ELR (cell line): ENCODE measurements at places on chromosomes 7 and 10.

DNA sequence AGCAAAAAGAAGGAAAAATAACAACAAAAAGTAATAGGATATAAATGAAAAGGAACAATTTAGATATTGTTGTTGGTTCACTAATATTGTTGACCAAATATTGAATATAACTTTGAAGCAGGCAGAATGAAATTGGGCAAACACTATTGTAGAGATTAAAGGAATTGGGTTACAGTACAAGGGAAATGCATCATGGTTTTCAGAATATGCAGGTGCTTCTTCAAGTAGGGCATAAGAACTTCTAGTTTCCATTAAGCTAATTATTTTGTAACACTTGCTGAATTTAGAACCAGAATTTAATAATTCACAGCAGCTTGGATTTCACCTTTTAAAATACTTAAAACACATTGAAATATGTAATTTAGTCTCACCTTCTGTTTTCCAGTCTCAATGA lies 36.5 kb downstream of the RPA3 start:
- no peak for DNase-seq

DNA sequence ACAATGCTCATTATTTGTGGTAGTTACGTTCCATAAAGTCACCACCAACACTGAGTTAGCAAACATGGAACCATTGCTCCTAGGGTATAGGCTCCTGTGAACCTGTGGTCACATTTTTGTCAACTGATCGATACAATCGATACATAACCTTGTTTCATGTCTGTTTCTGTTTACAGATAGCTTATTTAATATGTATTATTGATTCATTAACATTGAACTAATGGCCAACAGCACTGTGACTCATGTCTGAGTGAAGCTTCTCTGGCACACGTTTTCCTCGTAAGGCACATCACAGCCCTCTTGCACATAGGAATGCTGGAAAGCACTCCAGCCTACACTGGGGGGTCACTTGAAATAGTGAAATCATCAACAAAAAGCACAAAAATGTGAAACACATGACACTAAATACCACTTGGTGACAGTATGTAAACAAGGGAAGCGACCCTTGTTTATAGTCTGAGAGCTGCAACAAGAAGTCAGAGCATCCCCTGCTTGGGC lies 27.0 kb downstream of the GHRHR start:
- DNase-seq, result no peak

GRCh38 chr7:157224627-157225026 lies 85.9 kb downstream of the UBE3C start:
- peak; percentile 46 for DNase-seq

DNA sequence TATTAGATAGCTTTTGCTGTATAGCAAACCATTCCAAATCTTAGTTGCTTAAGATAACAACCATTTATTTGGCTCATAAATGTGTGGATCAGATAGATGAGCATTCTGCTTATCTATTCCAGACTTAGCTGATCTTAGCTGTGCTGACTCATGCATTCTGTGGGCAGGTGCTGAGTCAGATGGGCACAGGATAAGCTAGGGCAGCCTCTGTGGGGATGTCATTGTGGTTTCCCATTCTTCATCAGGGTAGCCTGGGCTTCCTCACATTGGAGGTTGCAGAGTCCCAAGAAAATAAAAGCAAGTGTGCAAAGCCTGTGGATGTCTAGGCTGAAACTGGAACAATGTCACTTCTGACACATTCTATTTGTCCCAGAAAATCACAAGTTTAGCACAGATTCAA lies 917.0 kb downstream of the TYW1 start:
- DNase-seq, result no peak
